Tongue (tissue), 3 donors: ENCODE measurements at places on chromosomes 7 and 10.

- no peak for DNase-seq
These were observed 21.3 kb downstream of the CHST15 start for GRCh38 chr10:124072106-124072505.

DNA sequence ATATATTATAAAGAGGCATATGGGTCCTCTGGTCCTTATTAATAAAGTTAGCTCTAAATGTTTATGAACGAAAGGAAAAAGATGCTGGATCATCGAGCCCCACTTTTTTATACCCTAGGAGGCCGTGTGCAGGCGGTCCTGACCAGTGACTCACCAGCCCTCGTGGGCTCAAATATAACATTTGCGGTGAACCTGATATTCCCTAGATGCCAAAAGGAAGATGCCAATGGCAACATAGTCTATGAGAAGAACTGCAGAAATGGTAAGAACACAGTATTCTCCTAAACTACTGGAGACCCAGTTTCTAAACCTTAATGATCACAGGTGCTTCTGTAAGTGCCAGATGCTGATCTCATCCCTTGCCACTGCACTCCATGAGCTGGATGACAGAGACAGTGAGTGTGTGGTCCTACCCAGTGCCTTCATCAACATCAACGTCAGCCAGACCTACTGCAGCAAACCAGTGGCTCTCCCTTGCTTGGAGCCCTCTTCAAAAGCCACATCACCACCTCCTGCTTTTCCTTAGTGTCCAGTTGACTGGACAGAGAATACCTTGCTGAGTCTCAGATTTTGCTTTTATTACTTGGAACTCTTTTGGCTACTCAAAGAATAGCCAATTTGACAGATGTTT lies 7.6 kb downstream of the GPNMB start:
- DNase-seq, result no peak

DNA sequence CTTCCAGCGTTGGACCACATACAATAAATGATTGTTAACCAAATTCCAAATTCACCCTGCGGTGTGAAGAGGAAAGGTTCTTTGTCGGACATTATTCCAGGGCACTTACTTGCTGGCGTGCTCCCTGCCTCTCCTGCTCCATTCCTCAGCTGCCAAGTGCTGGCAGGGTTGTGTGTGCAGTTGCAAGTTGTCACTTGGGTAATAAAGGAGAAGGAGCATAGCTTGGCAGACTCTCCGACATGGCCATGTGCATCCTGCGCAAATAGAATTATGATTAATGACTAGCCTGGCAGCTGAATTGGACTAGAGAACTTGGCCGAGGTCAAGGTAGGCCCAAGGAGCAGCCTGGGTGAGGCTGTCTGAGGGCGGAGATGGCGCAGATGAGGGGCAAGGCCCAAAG lies 92.3 kb upstream of the ELMO1 start:
- peak; percentile 59 for DNase-seq

DNA sequence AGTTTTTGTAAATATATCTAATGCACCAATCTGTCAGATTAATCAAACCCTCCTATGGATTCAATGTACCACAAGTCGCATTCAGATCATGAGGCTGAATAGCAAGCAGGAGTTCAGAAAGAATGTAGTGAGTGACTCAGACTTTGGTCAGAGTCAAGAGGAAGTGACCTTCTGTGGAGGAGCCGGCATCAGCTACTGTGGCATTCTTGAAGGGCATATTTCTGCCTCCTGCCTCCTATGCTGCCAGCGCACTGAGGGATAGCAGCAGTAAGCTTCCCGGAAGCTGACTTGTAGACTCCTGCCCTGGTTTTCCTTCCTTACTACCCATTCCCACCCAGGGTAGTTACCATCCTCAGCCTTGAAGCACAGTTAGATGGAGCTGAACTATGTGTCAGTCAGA lies 867.5 kb downstream of the NRG3 start:
- DNase-seq, result no peak

GRCh38 chr10:62719061-62719460 lies 85.5 kb upstream of the ADO start:
- no peak for DNase-seq

- DNase-seq, result no peak
These were observed 73.2 kb downstream of the PARP12 start for GRCh38 chr7:139989366-139990141.

DNA sequence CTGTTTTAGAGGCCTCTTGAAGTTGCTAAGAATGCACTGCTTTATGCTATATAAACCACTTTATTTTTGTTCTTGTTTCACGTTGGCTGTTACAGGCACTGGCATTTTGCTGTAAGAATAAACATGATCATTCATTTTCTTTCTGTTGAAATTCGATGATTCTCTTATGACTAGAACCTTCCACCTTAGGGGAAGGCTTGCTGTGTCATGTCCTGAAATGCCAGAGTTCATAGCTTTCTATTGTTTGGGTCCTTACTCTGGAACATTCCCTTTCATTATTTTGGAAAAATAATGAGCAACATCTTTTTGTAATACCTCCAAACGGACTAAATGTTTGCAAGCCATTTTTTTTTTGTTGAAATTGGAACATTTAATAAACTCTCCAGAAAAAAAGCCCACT lies 495.1 kb upstream of the POT1 start:
- DNase-seq, result no peak

DNA sequence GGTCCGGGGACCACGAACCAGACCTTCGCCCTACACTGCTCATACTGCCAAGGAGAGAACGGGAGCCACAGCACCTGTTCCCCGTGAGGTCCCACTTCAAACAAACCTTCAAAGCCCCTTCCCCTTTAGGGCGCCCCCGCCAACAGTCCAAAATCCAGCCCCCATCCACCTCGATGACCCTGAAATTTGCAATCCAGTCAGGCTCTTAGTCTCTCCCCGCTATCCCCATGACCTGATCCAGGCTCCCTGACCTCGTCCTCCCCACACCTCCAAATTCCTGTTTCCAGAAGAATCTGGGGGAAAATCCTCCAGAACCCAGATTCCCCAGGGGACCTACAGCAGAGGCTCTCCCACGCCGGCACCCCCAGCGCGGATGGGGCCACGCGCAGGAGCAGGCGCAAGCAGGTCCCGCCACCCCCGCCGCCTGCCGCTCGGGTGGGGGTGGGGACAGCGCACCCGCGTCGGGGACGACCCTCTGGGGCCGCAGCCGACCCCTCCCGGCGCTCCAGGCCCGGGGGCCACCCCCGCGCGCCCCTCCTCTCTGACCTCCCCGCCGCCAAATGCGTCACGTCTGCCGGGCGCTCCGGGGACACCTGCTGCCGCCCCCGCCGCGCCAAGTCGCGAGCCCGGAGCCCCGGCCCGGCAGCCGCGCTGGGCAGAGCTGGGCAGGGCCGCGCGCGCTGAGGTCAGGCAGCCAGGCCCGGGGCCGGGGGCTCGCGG lies 753 bp downstream of the CAMK2B start:
- no peak for DNase-seq

DNA sequence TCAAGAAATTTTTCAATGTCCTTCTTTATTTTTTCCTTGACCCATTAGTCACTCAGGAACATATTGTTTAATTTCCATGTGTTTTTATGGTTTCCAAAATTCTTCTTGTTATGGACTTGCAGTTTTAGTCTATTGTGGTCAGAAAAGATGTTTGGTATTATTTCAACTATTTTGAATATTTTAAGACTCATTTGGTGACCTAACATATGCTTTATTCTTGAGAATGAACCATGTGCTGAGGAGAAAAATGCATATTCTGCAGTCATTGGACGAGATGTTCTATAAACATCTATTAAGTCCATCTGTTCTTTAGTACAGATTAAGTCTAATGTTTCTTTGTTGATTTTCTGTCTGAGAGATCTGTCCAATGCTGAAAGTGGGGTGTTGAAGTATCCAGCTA lies 42.3 kb upstream of the MDFIC start:
- no peak for DNase-seq
